Stimulated activated naive CD4-positive, alpha-beta T cell (primary cell): ENCODE measurements at places on chromosomes 12 and 14.
A peak's percentile ranks its signal among the peaks of the same experiment; 100 is the strongest.

DNA sequence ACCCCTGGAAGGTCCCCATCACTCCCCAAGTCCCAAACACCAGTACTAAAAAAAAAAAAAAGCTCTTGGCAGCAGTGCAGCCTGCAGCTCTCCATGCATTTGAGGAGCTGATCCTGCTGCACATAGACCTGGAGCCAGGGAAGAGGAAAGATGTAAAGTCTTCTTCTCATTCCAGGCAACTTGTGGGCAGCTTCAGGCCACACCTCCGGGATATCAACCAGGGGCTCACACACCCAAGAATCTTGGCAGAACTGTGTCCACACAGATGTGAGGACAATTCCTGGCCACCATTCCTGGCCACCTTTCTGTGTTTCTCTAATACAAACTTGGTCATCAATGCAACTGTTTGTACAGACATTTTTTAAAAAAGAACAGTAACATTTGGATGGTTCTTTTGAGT lies 72.7 kb downstream of the TMEM132C start:
- no peak for DNase-seq

GRCh38 chr14:100018482-100018881 lies 46.7 kb upstream of the EVL start:
- DNase-seq = no peak

GRCh38 chr12:49330631-49331379 lies 6.2 kb downstream of the C1QL4 start:
- DNase-seq = no peak

DNA sequence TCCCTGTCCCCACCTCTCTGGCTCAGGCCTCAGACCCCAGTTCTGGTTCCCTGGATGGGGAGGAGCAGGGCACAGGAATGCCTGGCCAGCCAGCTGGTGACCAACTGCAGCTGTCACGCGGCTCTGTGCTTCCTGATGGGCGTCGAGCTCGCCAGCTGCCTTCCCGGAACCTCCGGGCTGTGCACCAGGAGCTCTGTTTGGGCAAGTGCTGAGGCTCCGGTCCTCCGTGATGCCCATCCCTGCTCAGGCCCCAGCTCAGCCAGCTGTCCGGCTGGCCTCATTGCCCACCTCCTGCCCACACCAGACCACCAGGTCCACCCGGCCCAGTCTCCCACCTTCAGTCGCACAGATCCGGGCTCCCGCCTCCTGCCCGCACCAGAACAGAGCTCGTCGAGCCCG lies 4.8 kb downstream of the IFFO1 start:
- DNase-seq = no peak

- no peak for DNase-seq
Observed at GRCh38 chr14:35121026-35121886, 534 bp downstream of the PPP2R3C start.

DNA sequence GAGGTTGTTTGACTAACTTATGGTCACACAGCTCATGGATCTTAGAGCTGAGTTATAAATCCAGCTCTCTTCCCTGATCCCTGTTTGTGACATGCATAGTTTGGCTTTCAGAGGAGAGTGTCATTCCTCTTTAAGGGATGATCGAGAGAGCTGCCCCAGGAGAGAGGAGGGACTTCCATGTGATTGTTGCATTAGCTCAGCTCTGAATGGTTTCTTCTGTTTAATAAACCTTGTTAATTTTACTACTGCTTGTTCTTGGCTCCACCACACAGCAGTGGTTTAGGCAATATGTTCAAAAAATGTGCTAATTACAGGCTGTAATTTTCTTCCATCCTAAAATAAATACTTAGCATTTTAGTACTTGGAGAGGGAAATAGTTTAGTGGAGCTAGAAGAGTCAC lies 152.5 kb downstream of the C12orf75 start:
- DNase-seq = no peak

DNA sequence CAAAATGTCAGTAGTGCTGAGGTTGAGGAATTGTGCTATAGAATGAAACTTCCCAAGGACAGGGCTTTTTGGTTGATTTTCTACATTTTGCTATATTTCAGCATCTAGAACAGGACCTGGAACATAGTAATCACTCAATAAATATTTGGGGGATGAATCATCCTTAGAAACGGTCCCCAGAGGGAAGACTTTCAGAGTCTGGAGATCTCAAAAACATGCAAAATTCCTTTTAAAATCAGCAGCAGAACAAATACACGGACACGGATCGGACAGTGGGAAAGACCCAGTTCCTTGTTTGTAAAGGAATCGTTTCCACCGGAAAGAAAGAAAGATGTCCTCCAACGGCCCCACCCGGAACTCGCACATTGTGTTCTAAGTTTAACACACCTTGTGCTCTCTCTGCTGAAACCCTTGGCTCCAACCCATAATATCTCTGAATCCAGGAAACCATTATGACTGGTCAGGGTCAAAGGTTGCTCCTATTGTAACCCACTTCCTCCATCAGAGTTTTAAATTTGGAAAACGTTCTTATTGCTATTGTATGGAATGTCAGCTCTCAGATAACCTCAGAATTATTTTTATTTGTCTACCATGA lies 617.2 kb downstream of the MED13L start:
- DNase-seq = no peak

DNA sequence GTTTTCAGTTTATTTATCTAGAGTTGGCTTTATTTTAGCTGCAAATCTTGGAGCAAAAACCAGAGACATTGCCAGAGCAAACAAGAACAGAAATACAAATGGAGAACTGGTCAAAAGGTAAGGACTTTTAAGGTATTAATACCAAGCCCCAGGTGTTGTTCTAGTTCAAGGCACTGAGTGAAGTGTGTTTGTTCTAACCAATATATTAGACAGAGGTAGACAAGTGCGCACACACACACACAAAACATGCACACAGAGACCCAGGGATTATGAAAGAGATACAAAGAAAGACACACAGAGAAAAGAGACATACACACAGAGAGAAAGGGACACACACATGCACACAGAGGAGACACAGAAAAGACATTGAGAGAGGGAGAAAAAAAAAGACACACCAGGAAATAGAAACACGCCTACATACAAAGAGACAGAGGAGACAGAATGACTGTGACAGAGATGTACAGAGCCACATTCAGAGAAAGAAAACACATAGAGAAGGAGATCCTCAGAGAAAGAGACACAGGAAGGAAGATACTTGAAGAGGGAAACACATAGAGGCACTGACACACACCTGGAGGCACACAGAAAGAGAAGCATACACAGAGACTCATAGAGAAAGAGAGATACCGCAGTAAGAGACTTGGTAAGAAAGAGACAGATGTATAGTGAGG lies 50.2 kb downstream of the MIPOL1 start:
- DNase-seq = no peak

GRCh38 chr14:77204459-77204771 lies 22.8 kb downstream of the TMEM63C start:
- DNase-seq = no peak

GRCh38 chr14:30587141-30587540 lies 28.2 kb downstream of the G2E3 start:
- no peak for DNase-seq

- DNase-seq = no peak
Observed at GRCh38 chr12:41032386-41032785, 155.7 kb upstream of the PDZRN4 start.

DNA sequence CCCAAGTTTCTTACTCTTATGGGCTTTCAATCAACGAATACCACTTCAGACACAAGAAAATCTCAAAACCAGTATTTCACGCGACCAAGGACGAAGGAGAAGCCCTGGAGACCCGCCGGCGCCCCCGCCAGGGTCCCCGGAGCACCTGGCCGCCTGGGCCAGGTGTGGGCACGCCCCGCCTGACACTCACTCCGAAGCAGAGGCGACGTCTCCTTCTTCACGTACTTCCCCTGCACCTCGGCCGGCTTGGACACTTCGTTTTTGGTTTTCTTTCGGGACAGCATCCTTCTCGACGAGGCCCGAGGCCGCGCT lies 466 bp downstream of the SAV1 start:
- peak; percentile 58 for DNase-seq

DNA sequence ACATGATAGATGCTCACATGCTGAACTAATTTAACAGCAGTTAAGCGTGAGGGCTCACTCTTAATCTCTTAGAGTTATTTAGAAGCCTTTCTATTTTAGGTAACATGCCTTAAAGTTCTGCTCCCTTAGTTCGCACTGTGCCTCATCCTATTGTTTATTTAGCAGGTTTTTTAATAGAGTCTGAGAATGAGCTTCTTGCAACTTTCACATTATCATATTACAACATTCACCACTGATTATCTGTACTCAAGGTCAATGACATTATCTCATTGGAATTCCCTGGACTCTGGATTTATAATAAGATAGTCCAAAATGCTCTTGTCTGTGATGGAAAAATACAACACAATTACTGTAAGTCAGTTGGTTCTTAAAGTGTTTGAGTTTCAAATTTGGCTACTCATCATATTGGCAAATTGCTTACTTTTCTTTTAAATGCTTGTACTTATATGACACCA lies 183.6 kb upstream of the SLC38A2 start:
- no peak for DNase-seq

- DNase-seq = no peak
Observed at GRCh38 chr12:123720141-123720814, 8.1 kb downstream of the ATP6V0A2 start.

- no peak for DNase-seq
Observed at GRCh38 chr12:46945591-46945990, 119.8 kb upstream of the SLC38A4 start.

GRCh38 chr12:126792411-126792810 lies 1474.6 kb upstream of the TMEM132C start:
- no peak for DNase-seq

- no peak for DNase-seq
Observed at GRCh38 chr12:40515041-40515816, 177.0 kb upstream of the CNTN1 start.

DNA sequence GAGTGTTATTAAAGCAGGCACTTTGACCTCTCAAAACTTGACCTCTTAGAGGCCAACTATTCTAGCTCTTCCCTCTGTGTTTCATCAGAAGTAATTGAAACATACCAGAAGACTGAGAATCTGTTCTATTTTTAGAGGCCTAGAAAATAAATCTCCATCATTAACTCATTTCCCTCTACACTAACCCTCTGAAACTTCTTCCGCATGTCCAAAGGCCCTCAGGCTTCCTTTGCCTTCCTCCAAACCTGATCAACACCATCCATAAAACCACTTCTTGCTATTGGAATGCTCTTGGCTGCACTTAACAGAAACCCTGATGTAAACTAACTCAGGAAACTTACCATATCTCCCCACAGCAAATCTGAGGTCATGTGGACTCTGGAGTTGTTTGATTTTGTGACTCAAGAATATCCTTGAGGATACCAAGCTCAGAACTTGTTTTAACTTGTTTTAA lies 196.4 kb downstream of the RPAP3 start:
- no peak for DNase-seq

DNA sequence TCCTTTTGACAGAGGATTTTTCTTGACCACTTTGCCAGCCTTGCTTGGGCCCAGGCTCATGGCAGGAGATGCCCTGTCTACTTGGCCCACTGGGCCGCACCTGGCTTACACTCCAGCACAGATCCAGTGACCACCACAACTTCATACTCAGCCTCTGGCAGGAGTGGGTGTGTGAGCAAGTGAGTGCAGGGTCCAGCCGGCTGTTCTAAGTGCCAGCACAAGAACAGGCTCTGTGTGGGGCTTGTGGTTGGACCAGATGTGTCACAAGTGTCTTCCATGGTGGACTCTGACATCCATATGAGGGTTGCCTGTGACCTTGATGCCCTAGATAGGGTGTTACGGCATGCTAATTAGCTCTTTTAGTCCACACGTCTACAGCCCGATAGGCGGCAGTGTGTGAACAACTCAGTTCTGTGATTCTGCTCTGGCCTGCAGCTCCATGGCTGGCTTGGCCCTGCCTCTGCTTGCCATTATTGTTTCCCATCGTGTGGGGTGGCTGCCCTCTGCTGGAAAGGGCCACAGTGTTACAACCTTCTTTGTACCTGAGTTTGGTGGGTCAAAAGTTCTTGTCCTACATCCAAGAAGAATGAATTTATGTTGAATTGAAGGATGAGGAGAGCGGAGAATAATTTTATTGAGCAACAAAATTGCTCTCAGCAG lies 1089.1 kb downstream of the SLC6A15 start:
- DNase-seq = no peak

- no peak for DNase-seq
Observed at GRCh38 chr12:79775355-79776027, 84.7 kb upstream of the PAWR start.

DNA sequence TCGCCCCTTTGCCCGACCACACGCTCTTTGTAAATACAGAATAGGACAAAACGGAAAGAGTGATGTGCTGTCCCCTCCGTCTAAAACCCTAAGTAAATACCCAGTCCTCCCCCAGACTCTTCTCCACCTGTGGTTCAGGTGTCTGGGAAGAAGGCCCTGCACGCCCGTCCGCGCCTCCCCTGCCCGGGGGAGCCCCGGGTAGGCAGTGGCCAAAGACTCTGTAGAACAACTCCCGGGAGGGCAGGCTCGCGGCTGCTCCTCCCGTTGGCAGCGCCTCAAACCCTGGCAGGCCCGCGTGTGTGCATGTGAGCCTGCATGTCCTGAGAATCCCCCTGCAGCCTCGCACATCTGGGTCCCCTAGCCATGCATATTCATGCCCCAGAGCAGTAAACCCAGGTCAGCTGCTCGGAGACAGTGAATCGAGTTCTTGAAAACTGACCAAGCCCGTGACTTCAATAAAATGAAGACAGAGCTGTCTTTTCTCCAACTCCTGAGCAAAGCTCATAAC lies 165.8 kb downstream of the MON2 start:
- DNase-seq = peak; percentile 47

- no peak for DNase-seq
Observed at GRCh38 chr12:113889076-113889475, 77.0 kb downstream of the RBM19 start.

GRCh38 chr14:104049576-104050240 lies 35.8 kb upstream of the ASPG start:
- DNase-seq = no peak

GRCh38 chr14:37901978-37902377 lies 305.7 kb upstream of the SSTR1 start:
- no peak for DNase-seq

GRCh38 chr14:56996721-56997399 lies 186.6 kb upstream of the OTX2 start:
- no peak for DNase-seq
